ENCODE measurements at places on chromosomes 1 and 21.

GRCh38 chr21:33835920-33836319 lies 79.7 kb downstream of the ATP5PO start:
- DNase-seq: no peak

DNA sequence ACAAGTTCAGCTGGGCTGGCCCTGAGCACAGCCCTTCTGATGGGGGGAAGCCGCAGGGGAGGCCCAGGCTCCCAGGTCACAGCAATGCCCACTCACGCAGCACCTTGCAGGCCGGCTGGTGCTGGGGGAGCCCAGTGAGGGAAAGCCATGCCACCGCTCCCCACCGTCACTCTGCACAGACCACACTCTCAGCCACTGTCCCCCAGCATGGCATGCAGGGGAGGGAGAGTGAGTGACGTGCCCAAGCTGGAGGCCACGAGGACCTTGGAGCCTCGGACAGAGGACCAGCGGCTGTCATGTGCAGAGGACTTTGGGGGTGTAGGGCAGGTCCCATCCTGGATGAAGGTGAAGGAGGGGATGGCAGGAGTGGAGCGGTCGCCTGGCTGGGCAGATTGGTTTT lies 25.1 kb downstream of the SLC45A1 start:
- no peak for DNase-seq

- no peak for DNase-seq
Measured at GRCh38 chr21:30232011-30232410, 16.1 kb upstream of the CLDN8 start.

- DNase-seq: no peak
Measured at GRCh38 chr1:115313182-115313581, 24.9 kb downstream of the NGF start.

DNA sequence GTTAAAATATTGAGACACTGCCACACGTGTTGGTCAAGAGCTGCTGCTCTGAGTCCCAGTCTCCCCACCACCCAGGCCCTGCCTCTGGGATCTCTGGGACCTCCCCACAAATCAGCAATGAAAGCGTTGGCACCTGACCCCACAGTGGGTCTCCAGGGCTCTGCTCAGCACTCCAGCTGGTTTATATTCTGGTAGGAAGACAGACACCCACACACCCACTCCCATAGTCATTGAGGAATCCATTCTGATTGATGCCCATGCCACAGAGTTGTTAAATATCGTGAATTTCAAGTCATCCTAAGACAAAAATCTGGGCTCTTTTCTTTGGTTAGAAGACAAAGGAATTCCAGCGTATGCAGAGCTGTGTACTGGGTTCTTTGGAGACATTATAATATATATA lies 91.6 kb downstream of the KIF26B start:
- DNase-seq: no peak

DNA sequence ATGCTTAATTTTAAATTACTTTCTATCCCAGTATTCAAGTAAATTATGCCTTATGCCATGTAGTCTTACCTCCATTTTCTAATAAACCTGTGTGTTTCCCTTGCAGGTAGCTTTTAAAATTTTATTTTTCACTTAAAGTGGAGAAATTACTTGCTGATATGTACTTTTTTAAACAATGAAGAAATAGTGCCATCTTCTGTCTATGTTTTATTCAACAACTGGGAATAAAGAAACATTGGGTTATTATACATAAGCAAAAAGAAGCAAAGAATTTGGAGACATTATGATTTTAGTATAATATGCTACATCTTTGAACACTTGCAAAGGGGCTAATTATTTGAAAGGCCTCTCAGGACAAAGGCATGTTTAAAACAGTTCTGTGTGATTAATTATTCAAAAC lies 1912.9 kb downstream of the MRPL39 start:
- no peak for DNase-seq

DNA sequence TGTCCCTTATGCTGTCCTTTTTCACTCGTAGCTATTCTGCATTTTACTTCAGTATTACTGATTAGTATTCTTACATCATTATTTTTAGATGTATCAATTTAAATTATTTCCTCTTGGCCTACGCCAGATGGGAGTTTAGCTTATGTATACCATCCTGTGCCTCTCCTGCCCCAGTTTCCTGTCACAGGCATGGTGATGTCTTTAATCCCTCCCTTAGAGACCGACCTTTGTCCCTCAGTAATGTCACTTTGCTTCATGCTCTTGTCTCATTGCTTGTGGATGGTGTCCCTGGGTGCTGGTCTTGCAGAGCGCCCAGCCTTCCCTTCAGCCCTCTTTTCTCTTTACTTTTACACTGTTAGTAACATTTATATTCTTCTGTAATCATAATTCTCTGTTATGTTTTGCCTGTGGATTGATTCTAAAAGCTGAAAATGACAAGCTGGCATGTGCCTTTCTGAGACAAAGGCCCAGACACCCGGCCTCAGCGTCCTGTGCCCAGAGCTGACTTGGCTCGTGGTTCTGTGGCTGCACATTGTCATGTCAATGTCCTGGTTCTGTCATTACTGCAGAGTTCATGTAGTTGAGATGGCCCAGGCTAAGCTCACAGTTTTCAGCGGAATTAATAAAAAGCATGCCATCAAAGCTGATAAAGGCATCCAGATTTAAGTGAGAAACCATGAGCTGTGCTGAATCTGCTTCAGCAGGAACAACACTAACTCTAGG lies 100.7 kb downstream of the MTR start:
- DNase-seq: no peak

- no peak for DNase-seq
Measured at GRCh38 chr1:239337799-239338430, 48.5 kb upstream of the CHRM3 start.

DNA sequence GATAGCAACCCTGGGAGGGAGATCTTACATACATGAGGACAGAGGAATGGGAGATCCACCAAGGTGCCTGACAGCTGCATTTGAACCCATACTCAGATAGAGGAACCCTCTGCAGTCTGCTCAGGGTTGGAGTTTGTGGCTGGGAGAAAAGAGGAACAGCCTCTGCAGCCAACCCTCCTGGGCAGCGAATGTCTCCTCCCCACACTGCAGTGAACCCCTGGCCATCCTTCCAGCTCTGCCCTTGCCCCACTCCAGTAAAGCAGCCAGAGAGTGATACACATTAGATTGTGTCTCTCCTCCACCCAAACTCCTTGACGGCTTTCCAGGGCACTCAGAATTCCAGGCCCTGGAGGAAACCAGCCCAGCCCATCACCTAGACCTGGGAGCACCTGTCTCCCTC lies 137.7 kb downstream of the RUNX1 start:
- no peak for DNase-seq

- no peak for DNase-seq
Measured at GRCh38 chr1:87916965-87917364, 588.3 kb downstream of the LMO4 start.

- no peak for DNase-seq
Measured at GRCh38 chr1:248834343-248834940, 3.6 kb upstream of the ZNF672 start.

DNA sequence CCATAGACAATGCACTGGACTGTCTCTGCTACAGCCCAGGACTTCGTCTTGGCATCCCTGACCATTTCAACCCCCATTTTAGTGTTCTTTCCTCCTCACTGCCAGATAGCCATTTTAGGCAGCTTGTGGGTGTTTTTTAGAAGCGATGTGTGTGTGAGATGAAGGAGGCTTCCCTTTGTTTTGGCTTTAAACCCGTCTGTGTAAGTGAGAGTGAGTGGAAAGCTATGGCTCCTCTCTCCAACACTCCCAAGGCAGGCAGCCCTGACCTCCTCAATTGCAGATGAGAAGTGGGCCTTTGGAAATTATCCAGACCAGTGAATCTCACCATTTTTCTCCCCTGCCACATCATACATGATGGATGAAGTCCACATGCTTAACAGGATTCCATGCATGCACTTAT lies 70.3 kb upstream of the PGBD5 start:
- no peak for DNase-seq

GRCh38 chr1:153532769-153533599 lies 2.8 kb downstream of the S100A6 start:
- DNase-seq: peak; percentile 77

DNA sequence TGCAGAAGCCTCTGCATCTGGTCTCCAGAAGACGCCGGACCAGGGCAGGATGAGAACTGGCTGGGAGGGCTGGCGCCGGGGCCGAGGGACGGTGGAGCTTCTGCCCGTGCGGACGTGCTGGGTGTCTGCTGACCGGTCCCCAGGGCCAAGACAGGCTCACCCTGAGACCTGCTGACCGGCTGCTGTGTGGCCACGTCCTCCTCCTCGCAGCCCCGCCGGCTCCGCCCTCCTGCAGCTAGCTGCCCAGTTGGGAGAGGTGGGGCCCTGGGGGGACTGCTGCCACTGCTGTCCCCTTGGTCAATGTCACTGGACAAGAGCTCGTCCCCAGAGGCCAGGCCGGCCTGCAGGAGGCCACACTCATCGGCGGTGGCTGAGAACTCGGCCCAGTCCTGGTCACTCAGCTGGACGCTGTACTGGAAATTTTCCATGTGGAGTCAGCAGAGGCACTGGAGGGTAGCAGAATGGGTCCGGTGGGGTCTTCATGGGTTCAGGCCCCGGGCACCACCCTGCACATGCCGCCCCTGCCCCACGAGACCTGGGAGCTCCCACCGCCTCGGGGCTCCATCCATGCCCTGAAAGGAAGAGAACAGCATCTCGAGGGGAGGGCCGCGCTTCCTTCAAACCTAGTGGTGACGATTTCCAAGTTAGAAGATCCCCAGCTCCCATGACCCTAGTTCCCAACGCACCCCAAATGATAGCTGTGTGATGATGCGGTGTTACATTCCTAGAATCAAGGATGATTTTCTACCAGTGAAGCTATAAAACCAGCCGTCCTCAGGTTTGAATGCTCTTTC lies 1.1 kb downstream of the PERM1 start:
- DNase-seq: no peak

GRCh38 chr1:191690931-191691330 lies 467.3 kb upstream of the RGS18 start:
- no peak for DNase-seq

DNA sequence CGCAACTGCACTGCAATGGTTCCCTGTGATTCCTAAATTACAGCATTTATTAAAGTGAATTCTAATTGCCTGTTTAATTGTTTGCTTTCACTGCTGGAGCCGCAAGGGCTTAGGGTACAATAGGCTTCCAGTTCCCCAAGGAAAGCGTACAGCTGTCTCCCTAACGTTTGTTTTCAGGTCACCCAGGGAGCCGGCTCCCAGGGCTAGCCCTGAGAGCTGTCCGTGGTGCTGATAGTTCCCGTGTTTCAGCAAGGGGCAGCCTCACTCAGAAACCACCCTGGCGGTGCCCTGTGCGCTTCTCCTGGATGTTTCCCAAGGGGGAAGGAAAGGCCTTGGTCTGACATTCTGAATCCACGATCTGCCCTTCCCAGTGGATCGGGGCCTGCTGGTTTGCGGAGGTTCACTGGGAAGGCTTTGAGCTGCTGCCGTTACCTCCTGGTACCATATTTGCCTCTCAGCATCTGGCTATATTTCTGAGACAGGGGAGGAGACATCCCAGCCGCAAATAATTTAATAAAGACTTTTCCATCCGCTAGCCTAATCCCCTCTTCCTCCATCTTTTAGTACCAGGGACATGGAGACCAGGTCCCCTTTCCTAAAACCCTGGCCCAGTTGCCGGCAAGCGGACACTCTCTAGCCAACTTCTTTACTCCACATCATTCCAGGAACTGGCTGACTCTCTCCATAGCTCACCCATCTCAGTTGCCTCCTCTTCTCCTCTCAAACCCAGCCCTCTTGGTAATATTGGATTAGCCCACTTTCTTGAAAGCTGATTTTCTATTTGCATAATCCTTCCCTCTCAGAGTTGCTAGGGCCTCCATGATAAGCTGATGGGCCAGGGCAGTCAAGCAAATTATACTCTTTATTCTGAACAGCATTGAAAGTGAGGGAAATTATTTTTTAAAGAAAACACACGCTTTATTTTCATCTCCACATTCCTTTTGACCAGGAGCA lies 149.0 kb downstream of the IGSF21 start:
- peak; percentile 7 for DNase-seq

DNA sequence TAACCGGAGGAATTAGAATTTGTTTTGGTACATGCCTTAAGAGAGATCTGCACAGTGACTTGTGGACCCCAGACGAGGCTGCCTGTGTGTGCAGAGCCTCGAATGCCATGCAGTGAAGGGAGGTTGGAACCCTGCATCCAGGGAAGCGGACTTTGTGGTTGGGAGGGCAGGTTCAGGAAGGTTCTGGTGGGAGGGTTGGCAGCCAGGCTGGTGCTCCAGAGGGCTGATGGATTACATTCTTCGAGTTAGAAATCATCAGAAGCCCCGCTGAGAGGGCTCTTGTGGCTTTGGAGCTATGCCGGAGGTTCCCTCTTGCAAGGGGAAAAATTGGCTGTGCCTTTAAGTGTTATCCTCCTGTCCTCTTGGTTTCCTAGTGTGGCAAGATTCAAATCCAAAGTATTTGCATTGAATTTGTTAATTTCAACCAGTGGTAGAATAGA lies 21.1 kb downstream of the ROR1 start:
- DNase-seq: no peak

DNA sequence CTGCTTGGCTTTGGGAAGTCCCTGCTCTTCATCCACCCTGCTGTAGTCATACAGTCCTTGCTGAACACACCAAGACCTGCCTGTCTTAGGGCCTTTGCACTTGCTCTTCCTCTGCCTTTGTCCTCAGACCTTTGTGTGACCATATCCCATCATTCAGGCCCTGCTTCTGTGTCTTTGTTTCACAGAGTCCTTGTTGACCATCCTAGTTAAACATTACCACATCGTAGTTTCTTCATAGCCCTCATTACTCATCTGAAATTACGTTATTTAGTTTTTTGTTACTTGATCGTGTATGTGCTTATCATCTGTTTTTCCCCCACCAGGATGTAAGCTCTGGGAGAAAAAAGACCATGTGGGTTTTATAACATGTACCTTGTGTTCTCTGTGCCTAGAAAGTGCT lies 18.3 kb upstream of the SPRR5 start:
- DNase-seq: no peak

DNA sequence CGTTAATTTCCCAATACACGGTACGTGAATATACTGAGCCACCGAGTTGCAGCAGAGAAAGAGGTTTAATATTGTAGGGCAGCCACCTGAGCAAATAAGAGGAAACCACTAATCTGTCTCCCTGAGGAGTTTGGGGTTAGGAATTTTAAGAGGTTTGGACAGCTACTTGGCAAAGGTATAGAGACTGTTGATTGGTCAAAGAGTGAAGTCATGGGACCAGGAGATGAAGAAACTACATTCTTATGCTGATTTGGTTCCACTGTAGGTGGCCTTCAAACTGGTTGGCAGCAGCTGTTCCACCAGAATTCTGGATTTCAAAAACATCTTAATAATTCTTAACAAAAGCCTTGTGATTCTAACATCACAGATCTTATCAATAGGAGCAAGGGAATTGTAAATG lies 485.4 kb upstream of the PRMT6 start:
- DNase-seq: no peak

- DNase-seq: no peak
Measured at GRCh38 chr1:22597301-22597965, 34.1 kb downstream of the EPHA8 start.

Measured in stimulated activated CD8-positive, alpha-beta memory T cell treated with anti-CD3 and anti-CD28 coated beads, Interleukin-2, amount 100 ng/mL, for 48 hours (primary cell).